Right atrium auricular region (tissue), 2 donors: ENCODE measurements at places on chromosomes 2 and 18. TPM values are rescaled to one million over a fixed set of nuclear protein-coding genes. Genes with fewer than 3 reads are reported as not detected.

TUBA4B gene
- not detected for total RNA-seq

PPP1CB gene
- total RNA-seq: 213 TPM

WNT10A gene
- 0.90 TPM for total RNA-seq

IL36B gene
- total RNA-seq: not detected

ILKAP gene
- total RNA-seq: 17.6 TPM

FKBP7 gene
- total RNA-seq: 10.8 TPM

ASXL3 gene
- 4.8 TPM for total RNA-seq

CSRNP3 gene
- 1.3 TPM for total RNA-seq

RAB27B gene
- 0.11 TPM for total RNA-seq

MAP3K19 gene
- total RNA-seq: not detected

- peaks cover 31% of the 10 kb centered on the region for H3K36me3 ChIP-seq
- no peak overlapping the region for H3K27ac ChIP-seq
- no peaks in the 10 kb centered on the region for H3K4me1 ChIP-seq
- H3K27me3 ChIP-seq: no peaks in the 10 kb centered on the region
- no peak overlapping the region for H3K4me3 ChIP-seq
These were observed 39.7 kb downstream of the ADI1 start for GRCh38 chr2:3479430-3480320.

- H3K36me3 ChIP-seq: no peaks in the 10 kb centered on the region
- no peak overlapping the region for H3K4me3 ChIP-seq
- H3K4me1 ChIP-seq: no peaks in the 10 kb centered on the region
- no peaks in the 10 kb centered on the region for H3K27me3 ChIP-seq
- H3K27ac ChIP-seq: no peak overlapping the region
These were observed 420.2 kb upstream of the MEX3C start for GRCh38 chr18:51617572-51618260.

DNA sequence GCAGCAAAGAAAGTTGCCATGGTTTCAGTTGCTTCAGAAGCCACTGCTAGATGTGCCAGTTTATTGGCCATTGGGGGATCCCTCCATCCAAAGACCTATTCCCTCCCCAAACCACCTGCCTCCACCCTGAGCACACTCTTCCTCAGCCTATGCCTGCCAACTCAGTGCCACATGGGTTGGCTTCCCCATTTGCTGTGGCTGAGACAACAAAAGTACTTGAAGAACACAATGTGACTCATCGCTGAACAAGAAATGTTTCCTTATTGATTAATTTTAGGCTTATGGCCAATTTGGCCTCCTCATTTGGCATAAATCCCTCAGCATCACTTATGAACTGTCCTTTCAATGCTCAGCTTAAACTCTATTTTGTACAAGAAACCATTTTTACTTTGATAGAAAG is 215.9 kb downstream of the TMEM247 start:
- no peaks in the 10 kb centered on the region for H3K27me3 ChIP-seq
- no peak for DNase-seq
- no peaks in the 10 kb centered on the region for H3K36me3 ChIP-seq
- no peak overlapping the region for H3K27ac ChIP-seq
- H3K4me3 ChIP-seq: no peak overlapping the region
- peaks cover 2% of the 10 kb centered on the region for H3K4me1 ChIP-seq

- DNase-seq: no peak
- H3K27ac ChIP-seq: no peak overlapping the region
- no peak overlapping the region for H3K4me3 ChIP-seq
These were observed 72.5 kb downstream of the SS18 start for GRCh38 chr18:26017929-26018328.

DNA sequence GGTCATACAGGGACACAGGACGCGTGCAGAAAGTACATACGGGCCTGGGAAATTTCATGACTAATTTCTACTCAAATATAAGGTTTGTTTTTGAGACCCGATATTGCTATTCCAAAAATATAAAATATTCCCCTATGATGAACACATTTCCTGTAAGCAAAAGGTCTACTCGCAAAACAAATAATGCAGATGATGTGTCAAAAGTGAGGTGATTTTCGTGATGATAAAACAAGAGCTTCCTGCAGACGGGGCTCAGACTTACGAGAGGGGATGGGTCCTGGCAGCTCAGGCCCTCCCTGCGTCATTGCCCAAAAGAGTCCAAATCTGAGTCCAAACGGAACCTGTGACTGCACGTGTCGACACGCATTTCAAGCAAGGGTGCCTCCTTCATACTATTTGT is 62.7 kb downstream of the MBP start:
- DNase-seq: no peak
- no peaks in the 10 kb centered on the region for H3K27me3 ChIP-seq
- H3K36me3 ChIP-seq: peaks cover 12% of the 10 kb centered on the region
- peaks cover 70% of the 10 kb centered on the region for H3K4me1 ChIP-seq
- H3K27ac ChIP-seq: no peak overlapping the region

- H3K4me1 ChIP-seq: no peaks in the 10 kb centered on the region
- no peak overlapping the region for H3K4me3 ChIP-seq
- H3K36me3 ChIP-seq: no peaks in the 10 kb centered on the region
- H3K27me3 ChIP-seq: no peaks in the 10 kb centered on the region
These were observed 100.2 kb upstream of the SULT1C3 start for GRCh38 chr2:108139521-108139920.

- no peak overlapping the region for H3K27ac ChIP-seq
- peaks cover 20% of the 10 kb centered on the region for H3K36me3 ChIP-seq
- no peak overlapping the region for H3K4me3 ChIP-seq
- no peak for DNase-seq
- no peaks in the 10 kb centered on the region for H3K27me3 ChIP-seq
These were observed 14.4 kb downstream of the SMYD1 start for GRCh38 chr2:88081924-88082608.

GRCh38 chr2:45409677-45410076 is 201.4 kb downstream of the SRBD1 start:
- no peak overlapping the region for H3K27ac ChIP-seq
- no peaks in the 10 kb centered on the region for H3K36me3 ChIP-seq
- H3K27me3 ChIP-seq: no peaks in the 10 kb centered on the region
- no peak for DNase-seq
- H3K4me1 ChIP-seq: no peaks in the 10 kb centered on the region
- H3K4me3 ChIP-seq: no peak overlapping the region

GRCh38 chr2:112827009-112827408 is 9.6 kb downstream of the IL1B start:
- no peaks in the 10 kb centered on the region for H3K27me3 ChIP-seq
- no peak overlapping the region for H3K4me3 ChIP-seq
- no peak overlapping the region for H3K27ac ChIP-seq
- no peaks in the 10 kb centered on the region for H3K36me3 ChIP-seq

GRCh38 chr2:164694275-164694695 is 73.0 kb upstream of the GRB14 start:
- H3K27me3 ChIP-seq: no peaks in the 10 kb centered on the region
- no peak for DNase-seq
- no peak overlapping the region for H3K4me3 ChIP-seq

GRCh38 chr18:48413342-48413741 is 4.2 kb upstream of the ZBTB7C start:
- no peaks in the 10 kb centered on the region for H3K27me3 ChIP-seq
- H3K4me1 ChIP-seq: peaks cover 7% of the 10 kb centered on the region
- no peak overlapping the region for H3K4me3 ChIP-seq

DNA sequence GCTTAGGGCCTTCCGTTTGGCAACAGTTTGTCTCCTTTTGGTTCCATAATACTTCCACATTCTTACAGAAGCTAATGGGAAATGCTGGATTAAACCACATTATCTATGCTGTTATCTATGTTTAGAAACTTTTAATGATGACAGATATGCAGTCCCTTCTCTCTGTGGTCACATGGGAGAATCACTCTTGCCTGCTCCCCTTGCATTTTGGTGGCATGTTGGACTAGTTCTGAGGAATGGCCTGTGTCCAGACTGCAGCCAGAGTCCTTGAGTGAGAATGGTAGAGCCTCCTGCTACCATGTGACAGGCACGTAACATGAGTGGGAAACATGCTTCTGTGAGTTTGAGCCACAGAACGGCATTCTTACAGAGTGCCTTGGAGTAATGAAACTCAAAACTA is 19.2 kb downstream of the SPTBN1 start:
- no peaks in the 10 kb centered on the region for H3K27me3 ChIP-seq
- H3K4me3 ChIP-seq: no peak overlapping the region
- DNase-seq: no peak
- H3K4me1 ChIP-seq: peaks cover 87% of the 10 kb centered on the region

DNA sequence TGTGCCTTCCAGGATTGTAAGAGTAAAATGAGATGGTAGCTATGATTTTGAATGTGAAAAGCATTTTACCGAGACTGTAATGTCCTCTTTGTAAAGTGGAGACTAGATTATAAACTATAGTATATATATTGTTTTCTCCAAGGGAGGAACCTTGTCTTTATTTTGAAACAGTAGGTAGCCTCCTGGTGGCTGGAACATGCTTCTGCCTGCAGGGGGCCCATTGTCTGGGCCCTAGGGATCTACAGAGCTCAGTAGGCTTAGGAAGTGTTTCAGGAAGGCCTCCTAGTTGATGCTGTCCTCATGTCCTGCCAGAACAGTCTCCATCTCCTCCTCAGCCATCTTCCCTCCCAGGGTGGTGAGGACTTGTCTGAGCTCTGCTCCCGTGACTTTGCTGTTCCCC is 3.0 kb downstream of the PIKFYVE start:
- H3K36me3 ChIP-seq: peaks cover 9% of the 10 kb centered on the region
- no peaks in the 10 kb centered on the region for H3K27me3 ChIP-seq
- DNase-seq: no peak
- H3K4me1 ChIP-seq: peaks cover 39% of the 10 kb centered on the region

DNA sequence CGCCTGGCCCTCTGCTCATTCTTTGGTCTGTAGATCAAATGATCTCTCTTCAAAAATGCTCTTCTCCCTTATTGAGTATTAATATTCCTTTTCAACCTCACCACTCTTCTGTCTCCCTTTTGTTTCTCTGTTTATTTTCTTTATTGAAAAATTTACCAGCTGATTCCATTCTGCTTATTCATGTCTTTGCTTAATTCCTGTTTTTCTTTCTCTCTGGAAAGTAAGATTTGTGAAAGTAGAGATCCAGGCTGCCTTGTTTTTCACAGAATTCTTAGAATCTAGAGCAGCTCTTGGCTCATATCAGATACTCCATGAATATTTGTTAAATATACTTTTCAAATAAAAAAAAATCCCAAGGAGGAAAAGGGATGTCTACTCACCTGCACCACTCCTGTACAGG is 157.0 kb downstream of the DOCK10 start:
- H3K27ac ChIP-seq: no peak overlapping the region
- H3K4me1 ChIP-seq: no peaks in the 10 kb centered on the region
- no peak for DNase-seq
- H3K27me3 ChIP-seq: no peaks in the 10 kb centered on the region
- H3K36me3 ChIP-seq: no peaks in the 10 kb centered on the region
- no peak overlapping the region for H3K4me3 ChIP-seq

- no peaks in the 10 kb centered on the region for H3K27me3 ChIP-seq
- no peak overlapping the region for H3K4me3 ChIP-seq
- H3K36me3 ChIP-seq: no peaks in the 10 kb centered on the region
- no peak overlapping the region for H3K27ac ChIP-seq
- DNase-seq: no peak
These were observed 35.0 kb upstream of the DSC1 start for GRCh38 chr18:31197676-31198075.

DNA sequence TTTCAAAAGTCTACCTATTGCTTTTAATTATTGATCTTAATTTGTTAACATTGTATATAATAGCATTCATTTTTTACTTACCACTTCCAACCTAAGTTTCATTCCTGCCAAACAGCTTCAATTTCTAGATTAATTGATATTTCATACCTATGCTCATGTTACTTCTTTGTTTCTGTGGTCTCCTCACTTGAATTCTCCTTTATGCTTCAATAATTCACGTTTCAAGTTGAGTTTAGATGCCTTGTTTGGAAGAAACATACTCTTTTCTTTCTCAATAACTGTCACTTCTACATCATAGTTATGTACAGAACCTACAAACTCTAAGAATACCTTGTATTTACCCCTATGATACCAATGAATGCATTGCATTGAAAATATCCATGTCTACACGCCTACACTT is 862.2 kb upstream of the LRATD1 start:
- no peaks in the 10 kb centered on the region for H3K36me3 ChIP-seq
- no peaks in the 10 kb centered on the region for H3K27me3 ChIP-seq
- no peak overlapping the region for H3K27ac ChIP-seq
- no peaks in the 10 kb centered on the region for H3K4me1 ChIP-seq

DNA sequence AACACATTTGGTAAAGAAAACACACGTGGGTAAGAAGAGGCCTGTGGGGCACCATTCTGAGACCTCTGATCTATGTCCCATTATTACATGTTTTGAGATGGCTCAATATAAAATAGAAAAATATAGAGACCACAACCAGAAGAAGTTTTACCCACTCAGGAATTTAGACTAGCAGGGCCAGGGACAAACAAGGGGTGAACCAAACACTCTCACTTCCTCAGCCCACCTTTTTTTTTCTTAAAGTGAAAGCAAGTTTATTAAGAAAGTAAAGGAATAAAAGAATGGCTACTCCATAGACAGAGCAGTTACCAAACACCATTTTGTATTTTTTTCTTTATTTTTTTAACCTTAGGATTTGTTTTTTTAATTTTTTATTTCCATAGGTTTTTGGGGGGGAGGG is 119.0 kb upstream of the REV1 start:
- no peaks in the 10 kb centered on the region for H3K27me3 ChIP-seq
- no peak for DNase-seq
- no peak overlapping the region for H3K27ac ChIP-seq
- peaks cover 15% of the 10 kb centered on the region for H3K4me1 ChIP-seq

- no peak overlapping the region for H3K4me3 ChIP-seq
- no peaks in the 10 kb centered on the region for H3K27me3 ChIP-seq
- no peaks in the 10 kb centered on the region for H3K4me1 ChIP-seq
- H3K36me3 ChIP-seq: no peaks in the 10 kb centered on the region
- no peak for DNase-seq
- no peak overlapping the region for H3K27ac ChIP-seq
These were observed 237.5 kb downstream of the PIK3C3 start for GRCh38 chr18:42192251-42193248.

- H3K27me3 ChIP-seq: no peaks in the 10 kb centered on the region
- no peaks in the 10 kb centered on the region for H3K4me1 ChIP-seq
- no peak for DNase-seq
- H3K4me3 ChIP-seq: no peak overlapping the region
These were observed 340.7 kb downstream of the LPIN1 start for GRCh38 chr2:12087175-12087574.

DNA sequence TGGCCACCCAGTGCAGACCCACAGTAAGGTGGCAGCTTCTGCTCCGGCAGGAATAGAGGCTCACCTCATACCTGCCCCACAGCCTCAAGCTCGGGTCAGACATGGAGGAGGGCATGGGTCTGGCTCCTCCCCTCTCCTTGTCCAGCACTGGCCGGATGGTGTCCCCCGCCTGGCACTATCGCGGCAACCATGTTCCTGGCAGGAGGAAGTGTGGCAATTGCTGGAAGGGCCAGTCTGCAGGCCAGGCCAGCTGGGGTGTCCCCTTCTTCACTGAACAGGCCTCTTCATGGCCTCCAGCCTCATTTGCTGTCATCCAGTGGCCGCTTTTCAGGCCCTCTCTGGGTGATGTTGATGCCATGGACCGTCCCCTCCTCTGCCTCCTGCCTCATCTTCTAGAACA is 41.4 kb upstream of the SMAD7 start:
- no peak overlapping the region for H3K4me3 ChIP-seq
- H3K27me3 ChIP-seq: no peaks in the 10 kb centered on the region
- peak overlapping the region; percentile 62 for H3K27ac ChIP-seq
- no peaks in the 10 kb centered on the region for H3K4me1 ChIP-seq
